Activated CD8-positive, alpha-beta memory T cell treated with anti-CD3 and anti-CD28 coated beads for 1 hour (primary cell): ENCODE measurements at places on chromosomes 7 and 10.

DNA sequence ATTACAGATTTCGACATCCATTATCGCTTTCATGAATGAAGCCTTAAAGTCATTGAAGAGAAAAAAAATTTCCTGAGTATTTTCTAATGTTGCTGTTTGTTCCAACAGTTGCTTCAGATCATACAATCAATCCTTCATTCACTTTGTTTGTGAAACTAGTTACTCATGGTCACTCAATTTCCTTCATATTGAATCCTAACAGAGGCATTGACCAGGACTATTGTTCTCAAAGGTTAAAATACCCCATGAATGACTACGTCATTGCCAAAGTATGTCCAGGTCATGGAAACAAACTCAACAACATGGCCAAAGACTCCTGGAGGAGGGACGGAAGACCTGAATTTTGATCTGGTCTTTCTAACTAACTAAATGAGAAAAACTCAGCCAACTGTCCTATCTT, 54.0 kb upstream of the ABCB5 start:
- DNase-seq, result no peak

DNA sequence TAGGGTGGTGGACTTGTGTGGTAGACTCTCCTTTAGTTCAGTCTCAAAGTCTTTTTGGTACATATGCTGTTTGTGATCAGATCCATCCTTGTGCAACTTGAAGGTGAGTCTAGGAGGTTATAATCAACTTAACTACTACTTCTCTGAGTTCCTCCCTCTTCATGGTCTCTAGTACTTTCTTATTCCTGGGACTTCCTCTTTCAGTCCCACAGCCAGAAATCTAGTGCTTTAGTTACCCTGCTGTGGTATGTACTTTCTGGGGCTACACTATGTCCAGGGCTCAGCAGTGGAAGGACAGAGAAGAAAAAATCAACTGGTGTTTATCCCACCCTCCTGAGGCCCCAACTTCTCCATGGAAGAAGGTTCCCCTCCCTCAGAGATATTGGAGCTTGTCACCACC, 19.4 kb upstream of the ATAD1 start:
- no peak for DNase-seq

GRCh38 chr7:87328281-87328680, 17.2 kb upstream of the CROT start:
- DNase-seq, result no peak

DNA sequence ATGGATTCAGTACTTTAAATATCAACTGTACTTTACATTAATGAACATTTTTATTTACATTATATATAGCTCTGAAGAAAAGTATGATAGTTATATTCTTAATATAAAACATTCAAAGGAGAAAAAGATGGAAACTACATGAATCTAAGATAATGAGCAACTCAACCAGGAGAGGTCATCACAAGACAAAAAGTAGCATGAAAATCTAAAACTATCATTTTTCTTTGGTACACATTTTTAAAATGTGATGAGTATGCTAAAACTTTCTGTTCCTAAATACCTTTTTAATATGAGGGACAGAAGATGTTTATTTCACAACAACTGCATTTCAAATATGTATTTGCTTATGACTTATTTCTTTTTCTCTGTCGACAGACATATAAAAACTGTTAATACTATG, 2.4 kb downstream of the CNTNAP2 start:
- no peak for DNase-seq

GRCh38 chr10:130108934-130109604, 1.6 kb downstream of the C10orf143 start:
- no peak for DNase-seq

GRCh38 chr10:3477683-3478082, 305.1 kb upstream of the PITRM1 start:
- no peak for DNase-seq

DNA sequence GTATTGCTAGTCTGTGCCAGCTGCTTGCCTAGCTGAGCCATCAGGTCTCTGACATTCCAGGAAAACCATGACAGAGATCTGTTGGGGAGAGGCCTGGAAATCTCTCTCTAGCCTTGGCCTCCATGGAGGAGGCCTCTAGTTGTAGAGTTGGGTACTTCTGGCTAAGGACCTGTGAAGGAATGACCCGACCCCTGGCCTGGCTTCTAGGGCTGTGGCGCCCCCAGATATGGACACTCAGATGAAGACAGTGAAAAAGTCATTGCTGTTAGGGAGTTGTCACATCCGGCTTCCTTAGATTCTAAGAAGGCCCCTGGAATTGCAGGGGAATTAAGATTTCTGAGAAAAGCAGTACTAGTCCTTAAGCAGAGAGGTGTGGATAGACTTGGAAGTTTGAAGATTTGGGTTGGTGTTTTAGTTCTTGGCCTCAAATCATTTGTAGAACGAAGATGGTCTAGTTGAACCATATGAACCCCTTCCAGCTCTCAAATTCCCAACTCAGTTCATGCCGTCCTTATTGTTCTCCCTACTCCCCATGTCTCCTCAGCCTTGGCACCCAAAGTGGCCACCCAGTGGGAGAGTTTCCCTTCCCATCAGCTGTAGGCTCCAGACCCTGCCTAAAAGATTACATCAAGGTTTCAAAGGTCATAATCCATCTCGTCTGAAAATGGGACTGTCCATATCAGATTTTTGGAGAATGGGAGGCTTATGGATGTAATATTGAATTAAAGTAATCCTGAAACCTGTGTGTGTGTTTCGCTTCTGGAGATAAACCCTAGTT, 7.0 kb downstream of the HHEX start:
- DNase-seq, result no peak

DNA sequence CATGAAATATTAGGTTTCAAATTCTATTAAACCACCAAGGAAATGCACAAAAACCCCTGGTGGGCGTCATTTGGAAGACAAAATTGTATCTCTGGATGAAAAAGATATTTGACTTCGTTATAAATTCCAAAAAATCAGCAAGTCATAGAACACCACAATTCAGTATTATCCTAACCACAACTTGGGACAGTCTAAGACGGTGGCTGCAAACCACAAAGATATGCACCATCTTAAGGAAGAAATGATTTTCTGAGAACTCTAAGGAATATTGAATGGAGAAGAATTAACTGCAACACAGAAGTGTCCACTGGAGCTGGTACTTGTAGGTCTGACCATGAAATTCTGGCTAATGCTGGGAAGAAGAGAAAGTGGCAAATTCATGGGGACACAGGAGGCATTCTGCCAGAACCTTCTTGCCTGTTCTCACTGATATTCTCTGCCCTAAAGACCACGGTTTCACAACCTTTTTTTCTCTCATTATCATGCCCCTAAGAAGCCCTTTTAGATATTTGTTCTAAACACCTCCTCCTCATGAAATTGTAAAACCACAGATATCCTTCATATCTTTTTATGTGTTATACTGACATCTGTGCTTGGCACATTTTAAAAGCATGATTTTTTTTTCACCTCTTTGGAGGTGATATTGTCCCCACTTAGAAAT, 92.9 kb downstream of the SFMBT2 start:
- DNase-seq, result no peak

DNA sequence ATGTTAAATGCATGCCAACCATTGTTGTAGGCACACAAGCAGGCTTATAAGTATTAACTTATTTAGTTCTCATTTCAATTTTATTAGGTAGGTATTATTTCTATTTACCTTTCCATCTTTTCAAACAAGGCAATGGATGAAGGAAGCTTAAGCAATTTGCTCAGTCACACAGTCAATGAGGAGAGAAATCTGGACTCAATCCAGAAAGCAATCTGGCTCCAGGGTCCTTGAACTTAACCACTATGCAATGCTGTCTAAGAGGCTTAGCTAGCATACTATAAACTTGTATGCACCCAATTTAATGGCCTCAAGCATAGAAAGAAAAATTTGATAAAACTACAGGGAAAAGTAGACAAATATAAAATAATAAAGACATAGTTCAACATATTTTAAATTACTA, 88.6 kb downstream of the VWDE start:
- no peak for DNase-seq

DNA sequence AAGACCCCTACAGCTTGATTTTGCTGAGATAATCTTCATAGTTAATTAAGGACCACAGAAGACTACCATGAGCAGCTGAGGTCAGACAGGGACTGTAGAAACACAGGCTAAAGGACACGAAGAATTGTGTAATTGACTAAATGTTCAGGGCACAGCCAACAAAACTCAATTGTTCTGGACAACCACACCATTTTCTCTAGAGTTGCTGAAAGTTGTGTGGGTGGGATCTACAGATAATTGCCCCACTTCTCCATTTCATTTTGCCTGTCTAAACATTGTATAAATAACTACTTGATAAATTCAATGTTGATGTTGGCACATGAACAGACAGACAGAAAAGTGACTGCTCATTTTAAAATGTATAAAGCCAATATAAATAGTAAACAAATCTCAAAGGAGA, 39.0 kb upstream of the SLC16A12 start:
- DNase-seq, result no peak

- no peak for DNase-seq
Measured at GRCh38 chr10:123868038-123869019, 23.3 kb downstream of the CPXM2 start.

DNA sequence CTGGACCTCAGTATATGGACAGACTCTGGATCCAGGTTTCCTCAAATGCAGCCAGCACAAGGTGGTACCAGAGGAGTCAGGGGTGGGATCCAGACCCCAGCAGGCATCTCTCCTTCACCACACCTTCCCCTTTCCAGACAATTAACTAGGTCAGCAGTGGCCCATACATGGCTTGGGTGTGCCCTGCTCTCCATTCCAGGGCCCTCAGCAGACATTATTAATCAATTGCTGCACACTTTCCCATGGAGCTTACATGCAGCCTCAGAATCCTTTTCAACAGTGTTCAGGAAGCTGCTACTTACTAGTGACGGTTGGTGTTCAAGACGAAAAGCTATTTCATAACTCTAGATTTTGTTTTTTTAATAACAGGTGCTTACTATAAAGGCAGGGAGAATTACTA, 6.0 kb downstream of the COL13A1 start:
- no peak for DNase-seq

DNA sequence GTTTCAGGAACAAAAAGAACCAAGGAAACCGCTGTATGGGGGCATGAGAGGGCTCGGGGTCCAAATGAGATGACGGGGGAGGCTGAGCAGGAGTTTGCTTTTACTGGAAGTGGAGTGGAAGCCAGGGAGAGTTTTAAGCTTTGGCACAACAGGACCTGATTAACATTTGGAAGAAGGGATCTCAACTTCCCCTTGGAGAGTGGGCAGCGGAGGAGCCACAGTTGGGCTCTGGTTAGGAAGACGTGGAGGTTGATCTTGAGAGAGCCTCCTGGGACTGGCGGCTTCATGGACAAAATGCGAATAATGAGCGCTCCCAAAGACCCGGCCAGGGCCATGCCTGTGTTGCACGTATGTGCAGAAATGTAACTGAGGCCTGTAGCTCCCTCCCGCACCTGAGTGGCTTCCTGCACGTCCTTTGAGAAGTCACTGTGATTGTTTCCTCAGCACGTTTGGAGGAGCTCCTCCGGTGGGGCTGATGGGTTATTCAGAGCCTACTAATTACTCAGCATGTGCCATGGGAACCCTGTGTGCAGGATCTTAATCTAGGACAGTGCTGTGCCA, 595.3 kb upstream of the MGMT start:
- no peak for DNase-seq

DNA sequence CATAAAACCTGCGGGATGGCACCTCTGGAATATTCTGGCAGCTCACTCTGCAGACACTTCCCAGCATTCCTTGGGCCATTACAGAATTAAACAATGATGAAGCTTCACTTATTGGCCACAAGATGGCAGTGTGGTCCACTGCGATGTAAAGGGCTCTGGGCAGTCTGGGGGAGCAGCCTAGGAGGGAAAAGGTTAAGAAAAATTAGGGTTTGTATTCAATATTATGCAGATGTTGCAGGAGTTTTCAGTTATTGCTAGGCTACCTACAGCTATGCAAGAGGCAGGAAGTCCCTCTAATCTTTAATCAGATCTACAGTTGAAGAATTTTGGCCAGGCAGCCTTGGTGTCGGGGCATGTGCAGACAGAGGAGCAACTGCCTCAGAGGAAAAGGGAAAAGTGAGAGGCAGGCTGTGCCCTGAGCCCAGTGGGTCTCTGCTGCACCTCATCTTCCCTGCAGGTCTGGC, 233.2 kb upstream of the PRSS1 start:
- no peak for DNase-seq

DNA sequence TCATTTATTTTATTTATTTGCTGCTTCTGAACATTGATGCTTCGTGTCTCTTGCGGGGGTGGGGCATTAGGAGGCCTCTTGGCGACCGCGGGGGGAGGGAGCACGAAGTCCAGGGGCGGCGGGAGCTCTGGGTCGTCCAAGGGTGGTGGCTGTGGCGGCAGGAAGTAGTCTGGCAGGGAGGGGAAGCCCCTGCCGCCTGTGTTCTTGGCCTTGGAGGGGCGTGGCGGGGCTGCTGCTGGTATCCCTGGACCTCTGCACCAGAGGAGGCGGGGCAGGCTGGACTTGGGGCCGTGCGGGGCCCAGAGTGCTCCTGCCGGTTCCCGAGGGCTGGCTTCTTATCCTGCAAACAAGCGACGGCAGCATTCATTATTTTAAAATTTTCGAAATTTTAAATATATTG, 70.5 kb upstream of the ABI1 start:
- DNase-seq, result no peak
